ENCODE measurements at places on chromosomes 6 and 20.

DNA sequence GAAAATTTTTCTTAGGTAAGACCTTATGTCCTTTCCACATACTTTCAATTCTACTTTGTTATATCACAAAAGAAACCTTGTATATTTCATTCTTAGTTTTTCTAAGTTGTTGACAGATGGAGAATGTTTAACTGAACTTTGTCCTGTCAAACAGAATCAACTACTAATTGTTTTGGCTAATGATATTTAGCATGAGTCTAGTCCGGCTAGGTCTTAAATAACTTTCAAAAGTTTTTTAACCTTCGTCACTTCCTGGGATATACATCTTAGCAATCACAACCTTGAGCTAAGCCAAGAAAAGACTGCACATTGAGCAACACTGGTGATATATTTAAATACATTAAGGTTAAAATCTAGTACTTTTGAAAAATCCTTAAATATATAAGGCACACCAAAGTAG, 62.9 kb upstream of the RUNX2 start:
- DNase-seq = no peak

GRCh38 chr6:27601668-27602254, 128.9 kb upstream of the ZNF184 start:
- no peak for DNase-seq

DNA sequence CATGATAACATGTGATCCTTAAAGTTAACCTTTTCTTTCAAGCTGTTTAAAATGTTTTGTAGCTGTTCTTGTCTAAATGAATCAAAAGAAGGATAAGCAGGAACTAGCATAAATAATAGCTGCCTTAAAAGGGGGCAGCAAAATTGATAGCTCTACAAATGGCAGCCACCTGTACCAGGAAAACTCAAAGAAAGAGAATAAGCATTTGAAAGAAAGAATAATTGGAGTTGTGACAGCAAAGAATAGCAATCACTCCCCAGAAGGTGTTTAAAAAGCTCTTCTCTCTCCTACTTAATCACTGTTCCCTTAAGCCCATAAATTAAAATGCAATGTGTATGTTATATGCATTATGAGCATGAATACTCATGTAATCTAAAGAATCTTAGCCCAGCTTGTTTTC, 114.6 kb downstream of the SIM1 start:
- no peak for DNase-seq

- no peak for DNase-seq
Observed at GRCh38 chr6:10901770-10902169, 14.9 kb downstream of the SYCP2L start.

GRCh38 chr20:32621891-32622584, 36.9 kb upstream of the NOL4L start:
- no peak for DNase-seq

- DNase-seq = no peak
Observed at GRCh38 chr6:121608270-121608669, 172.8 kb downstream of the GJA1 start.

- no peak for DNase-seq
Observed at GRCh38 chr6:145842693-145843546, 28.3 kb upstream of the FBXO30 start.

DNA sequence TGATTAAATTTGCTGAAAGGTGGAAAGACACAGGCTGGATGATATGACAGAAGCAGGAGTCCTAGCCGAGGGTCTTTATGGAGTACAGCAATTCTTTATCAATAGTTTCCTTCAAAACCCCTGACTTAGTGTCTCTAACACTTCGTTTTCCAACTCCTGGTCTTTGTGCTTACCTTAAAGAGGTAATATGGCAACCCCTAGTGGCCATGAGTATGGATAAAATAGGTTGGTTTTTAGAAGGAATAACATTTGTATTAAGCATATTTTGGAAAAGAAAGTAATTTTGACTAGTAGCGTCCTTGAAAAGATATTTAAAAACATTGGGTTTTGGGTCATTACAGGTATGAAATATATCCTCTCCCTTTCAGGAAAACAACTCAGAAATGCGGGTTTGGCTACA, 51.9 kb downstream of the VGLL2 start:
- DNase-seq = no peak

GRCh38 chr6:159985296-159985945, 16.5 kb downstream of the IGF2R start:
- DNase-seq = peak; percentile 42

DNA sequence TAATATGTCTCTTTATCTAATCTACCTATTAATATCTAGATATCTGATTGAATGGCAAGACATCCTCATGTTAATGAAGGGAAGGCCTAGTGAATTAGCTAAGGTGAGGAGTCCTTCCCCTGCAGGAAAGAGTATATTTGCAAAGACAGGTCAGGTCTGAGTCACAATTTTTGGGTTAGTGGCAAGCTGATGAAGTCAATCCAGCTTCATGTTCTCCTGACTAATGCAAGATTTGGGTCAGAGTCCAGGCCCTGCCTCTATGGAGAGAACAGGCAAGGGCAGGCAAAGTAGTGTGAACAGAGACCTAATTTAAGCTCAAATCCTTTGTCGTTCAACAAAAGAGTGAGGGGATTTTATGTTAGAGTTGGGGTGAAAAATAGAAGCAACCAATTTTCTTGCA, 496.7 kb downstream of the BMP2 start:
- DNase-seq = no peak
